Spinal cord (tissue), 10 donors: ENCODE measurements at places on chromosomes 11 and 22. TPM values are rescaled to one million over a fixed set of nuclear protein-coding genes. Genes with fewer than 3 reads are reported as not detected.

- peaks cover under 1% of the 10 kb centered on the region for H3K27me3 ChIP-seq
- no peak overlapping the region for H3K4me3 ChIP-seq
- H3K4me1 ChIP-seq = no peaks in the 10 kb centered on the region
- no peak overlapping the region for H3K27ac ChIP-seq
- DNase-seq = peak; percentile 43
- H3K36me3 ChIP-seq = peaks cover 2% of the 10 kb centered on the region
Observed at GRCh38 chr11:128457874-128458273, 129.5 kb downstream of the ETS1 start.

- H3K4me3 ChIP-seq = no peak overlapping the region
- no peaks in the 10 kb centered on the region for H3K4me1 ChIP-seq
- DNase-seq = no peak
Observed at GRCh38 chr11:17153757-17154156, 54.0 kb downstream of the PIK3C2A start.

GRCh38 chr11:128717516-128717915 is 23.6 kb downstream of the FLI1 start:
- peaks cover 2% of the 10 kb centered on the region for H3K27me3 ChIP-seq
- no peak overlapping the region for H3K4me3 ChIP-seq
- no peaks in the 10 kb centered on the region for H3K36me3 ChIP-seq
- H3K27ac ChIP-seq = no peak overlapping the region
- no peak for DNase-seq

DNA sequence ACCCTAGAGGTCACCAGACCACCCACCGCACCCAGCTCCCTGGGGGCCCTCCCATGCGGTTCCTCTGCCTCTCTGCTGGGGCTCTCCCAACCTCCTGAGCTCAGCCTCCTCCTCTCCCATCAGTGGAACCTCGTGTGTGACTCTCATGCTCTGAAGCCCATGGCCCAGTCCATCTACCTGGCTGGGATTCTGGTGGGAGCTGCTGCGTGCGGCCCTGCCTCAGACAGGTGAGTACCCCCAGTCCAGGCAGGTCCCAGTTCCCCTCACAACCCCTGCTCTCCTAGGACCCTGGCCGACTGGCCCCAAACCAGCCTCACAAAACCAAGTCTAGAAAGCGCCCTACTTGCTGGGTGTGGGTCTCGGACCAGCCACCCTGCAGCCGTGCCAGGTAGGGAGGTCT is 1.6 kb downstream of the SLC22A12 start:
- H3K36me3 ChIP-seq = no peaks in the 10 kb centered on the region
- H3K27me3 ChIP-seq = no peaks in the 10 kb centered on the region
- no peaks in the 10 kb centered on the region for H3K4me1 ChIP-seq

DNA sequence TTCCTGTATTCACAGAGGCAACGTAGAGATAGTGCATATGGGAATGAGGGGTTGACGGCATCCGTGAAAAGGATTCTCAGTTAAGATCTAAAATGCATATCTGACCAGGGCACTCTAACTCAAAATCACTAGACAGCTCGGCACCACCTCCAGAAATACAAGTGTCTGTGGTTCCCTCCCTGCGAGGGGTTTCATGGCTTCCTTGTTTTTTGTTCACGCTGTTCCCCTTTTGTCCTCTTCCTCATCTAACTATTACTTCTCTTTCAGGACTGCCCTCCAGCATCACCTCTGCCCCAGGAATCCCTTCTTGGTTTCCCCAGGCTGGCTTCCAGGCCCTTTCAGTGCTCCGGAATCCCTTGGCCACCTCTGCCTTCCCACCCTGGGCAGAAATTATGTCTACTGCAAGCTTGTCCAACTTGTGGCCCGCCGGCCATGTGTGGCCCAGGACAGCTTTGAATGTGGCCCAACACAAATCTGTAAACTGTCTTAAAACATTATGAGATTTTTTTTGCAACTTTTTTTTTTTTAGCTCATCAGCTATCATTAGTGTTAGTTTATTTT is 159.9 kb downstream of the FBXO7 start:
- no peak for DNase-seq
- no peak overlapping the region for H3K27ac ChIP-seq
- no peaks in the 10 kb centered on the region for H3K27me3 ChIP-seq

The CD6 gene
- 5.0 TPM for polyA plus RNA-seq

The KLHDC7B gene
- polyA plus RNA-seq = not detected

The CCDC90B gene
- polyA plus RNA-seq = 107 TPM
